ENCODE measurements at places on chromosomes 11 and 22.
A peak's percentile ranks its signal among the peaks of the same experiment; 100 is the strongest.

GRCh38 chr22:45434981-45435380, 21.5 kb downstream of the RIBC2 start:
- DNase-seq, result no peak

DNA sequence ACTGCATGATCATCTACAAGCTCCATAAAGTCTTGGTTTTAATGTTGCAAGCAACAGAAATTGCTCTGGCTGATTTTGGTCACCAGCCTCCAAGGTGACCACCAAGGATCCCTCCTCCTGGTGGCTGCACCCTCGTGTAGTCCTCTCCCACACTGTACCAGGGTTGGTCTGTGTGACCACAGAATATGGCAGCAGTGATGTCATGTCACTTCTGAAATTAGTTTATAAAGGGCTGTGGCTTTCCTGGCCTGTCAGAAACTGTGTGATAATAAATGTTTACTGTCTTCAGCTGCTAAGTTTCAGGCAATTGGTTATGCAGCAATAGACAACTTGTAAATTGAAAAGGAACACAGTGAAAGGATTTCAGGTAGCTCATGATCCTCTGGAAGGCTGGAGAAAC, 5.3 kb upstream of the PRDM11 start:
- DNase-seq, result peak; percentile 45

GRCh38 chr22:45271667-45272201, 13.0 kb upstream of the UPK3A start:
- DNase-seq, result no peak

DNA sequence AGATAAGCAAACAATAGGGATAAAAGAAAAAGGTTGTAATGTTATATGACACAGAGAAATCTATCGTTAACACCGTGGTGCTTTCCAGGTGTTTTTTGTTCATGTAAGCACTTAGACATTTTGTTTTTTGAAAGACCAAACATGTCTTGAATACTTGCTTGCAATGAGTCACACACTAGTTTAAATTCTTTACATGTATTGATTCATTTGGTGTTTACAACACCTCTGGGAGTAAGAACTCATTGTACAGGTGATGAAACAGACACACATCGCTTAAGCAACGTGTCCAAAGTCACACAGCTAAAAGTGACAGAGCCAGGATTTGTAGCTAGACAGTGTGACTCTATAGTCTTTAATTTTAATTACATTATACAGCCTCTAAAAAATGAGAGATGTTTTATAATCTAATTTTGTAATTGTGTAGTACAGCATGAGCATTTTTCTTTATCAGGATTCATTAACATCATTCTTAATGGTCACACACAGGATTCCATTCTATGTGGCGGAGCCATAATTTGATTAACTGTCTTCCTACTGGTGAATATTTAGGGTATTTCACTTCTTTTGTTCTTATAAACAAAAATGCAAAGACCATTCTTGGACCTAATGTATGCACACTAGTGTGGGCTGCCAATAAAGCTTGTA, 148.8 kb downstream of the DBX1 start:
- DNase-seq, result no peak

- no peak for DNase-seq
These were observed 43.6 kb downstream of the CACNG2 start for GRCh38 chr22:36659762-36660509.

DNA sequence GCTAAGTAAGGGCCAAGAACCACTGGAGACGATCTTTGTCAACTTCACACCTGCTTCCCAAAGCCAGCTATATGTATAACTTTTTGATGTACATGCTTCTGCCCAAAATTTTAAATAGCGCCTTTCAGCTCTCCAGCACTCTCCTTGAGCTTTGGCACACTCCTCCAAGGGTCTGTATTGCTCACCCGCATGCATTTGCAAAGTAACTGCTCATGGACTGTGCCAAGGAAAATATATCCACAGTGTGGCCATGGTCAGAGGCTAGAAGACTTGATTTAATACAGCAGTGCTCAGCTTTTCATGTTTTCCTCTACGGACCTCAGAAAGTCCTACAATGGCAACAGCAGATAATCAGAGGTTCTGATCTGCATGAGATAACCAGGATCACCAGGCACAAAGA, 550.1 kb downstream of the SOX6 start:
- DNase-seq, result no peak

DNA sequence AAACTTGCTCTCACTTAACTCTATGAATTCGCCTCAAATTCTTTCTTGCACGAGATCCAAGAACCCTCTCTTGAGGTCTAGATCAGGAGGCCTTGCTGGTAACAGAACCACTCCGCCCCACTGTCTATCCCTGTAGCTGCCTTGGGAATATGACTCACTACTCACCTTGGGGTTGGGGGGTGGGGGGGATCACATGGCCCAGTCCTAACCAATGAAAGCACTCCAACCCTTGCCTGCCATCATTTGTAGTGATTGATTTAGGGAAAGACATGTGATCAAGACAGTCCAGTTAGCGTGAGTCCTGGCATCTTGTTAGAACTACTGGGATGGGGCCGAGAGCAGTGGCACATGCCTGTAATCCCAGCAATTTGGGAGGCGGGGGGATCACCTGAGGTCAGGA, 4.8 kb upstream of the MRTFA start:
- no peak for DNase-seq

- no peak for DNase-seq
These were observed 460 bp upstream of the MUC5AC start for GRCh38 chr11:1157341-1157644.

GRCh38 chr11:86914865-86915519, 40.2 kb downstream of the FZD4 start:
- no peak for DNase-seq

DNA sequence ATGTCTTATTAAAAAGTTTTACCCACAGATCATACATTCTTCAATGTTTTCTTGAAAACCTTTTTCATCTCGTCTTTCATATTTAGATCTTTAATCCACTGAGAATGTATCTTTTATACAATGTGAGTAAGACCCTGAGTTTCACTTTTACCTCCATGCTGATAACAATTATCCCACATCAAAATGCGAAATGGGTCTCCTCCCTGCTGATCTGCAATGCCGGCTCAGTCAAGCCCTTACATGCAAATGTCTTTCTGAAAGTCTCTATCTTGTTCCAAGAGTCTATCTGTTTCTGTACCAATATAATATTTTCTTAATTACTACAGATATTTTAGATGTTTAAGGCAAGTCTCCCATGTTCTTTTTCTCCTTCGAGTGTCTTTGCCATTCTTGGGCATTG, 50.9 kb downstream of the CDON start:
- DNase-seq, result no peak

GRCh38 chr11:45369313-45369712, 83.2 kb upstream of the SYT13 start:
- DNase-seq, result no peak

DNA sequence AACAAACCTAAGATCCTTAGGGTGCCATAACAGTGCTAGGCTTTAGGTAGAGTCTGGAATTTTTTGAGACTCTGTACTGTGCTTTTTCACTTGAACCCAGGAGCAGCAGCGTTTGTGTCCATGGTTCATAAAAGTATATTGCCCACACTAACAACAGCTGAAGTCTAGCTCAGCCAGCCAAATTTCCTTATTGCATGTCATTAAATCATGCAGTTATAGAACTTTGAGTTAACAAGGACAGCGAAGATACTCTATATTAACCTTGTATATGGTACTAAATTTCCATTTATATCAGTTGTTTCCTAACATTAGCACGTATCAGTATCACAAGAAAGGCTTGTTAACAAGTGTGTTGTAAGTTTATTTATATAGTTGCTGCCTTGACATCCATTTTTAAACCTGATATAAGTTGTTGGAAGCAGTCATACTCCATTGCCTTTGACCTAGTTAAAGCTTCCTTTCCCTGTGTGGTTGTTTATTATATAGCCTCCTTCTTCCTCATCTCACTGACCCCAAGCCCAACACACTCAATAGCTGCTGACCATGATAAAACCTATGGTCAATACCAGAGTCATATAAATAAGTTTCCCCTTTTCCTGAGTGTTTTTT, 46.7 kb downstream of the NXPE2 start:
- DNase-seq, result no peak

- DNase-seq, result no peak
These were observed at the start of gene SCARF2 for GRCh38 chr22:20437613-20438426. Gene SCARF2 (minus strand): TSS chr22:20437825. CDS start chr22:20437754, 71 bp downstream.

- DNase-seq, result no peak
These were observed 676.8 kb downstream of the NTM start for GRCh38 chr11:132047167-132047566.

DNA sequence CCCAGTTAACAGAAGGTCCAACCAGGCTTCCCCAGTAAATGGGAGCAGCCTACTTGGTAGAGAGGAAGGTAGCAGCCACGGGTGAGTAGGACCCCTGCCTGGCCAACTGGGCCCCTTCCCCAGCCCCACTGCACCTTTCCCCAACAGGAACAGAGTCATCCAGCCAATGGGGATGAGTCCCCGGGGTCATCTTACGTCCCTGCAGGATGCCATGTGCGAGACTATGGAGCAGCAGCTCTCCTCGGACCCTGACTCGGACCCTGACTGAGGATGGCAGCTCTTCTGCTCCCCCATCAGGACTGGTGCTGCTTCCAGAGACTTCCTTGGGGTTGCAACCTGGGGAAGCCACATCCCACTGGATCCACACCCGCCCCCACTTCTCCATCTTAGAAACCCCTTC, 6.6 kb downstream of the RIC8A start:
- DNase-seq, result no peak

DNA sequence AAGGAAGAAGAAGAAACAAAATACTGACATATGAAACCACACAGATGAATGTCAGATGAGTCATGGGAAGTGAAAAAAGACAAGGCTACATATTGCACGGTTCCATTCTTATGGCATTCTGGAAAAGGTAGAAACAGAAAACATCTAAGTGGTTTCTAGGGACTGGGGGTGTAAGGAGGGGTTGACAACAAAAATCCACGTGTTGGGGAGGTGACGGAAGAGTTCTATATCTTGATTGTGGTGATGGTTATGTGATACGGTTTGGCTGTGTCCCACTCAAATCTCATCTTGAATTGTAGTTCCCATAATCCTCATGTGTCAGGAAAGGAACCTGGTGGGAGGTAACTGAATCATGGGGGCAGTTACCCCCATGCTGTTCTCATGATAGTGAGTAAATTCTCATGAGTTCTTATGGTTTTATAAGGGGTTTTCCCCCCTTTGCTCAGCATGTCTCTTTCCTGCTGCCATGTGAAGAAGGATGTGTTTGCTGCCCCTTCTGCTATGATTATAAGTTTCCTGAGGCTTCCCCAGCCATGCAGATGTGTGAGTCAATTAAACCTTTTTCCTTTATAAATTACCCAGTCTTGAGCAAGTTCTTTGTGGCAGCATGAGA, 6.4 kb upstream of the ARFGAP3 start:
- no peak for DNase-seq

GRCh38 chr22:41943661-41944209, 3.2 kb downstream of the CENPM start:
- no peak for DNase-seq

DNA sequence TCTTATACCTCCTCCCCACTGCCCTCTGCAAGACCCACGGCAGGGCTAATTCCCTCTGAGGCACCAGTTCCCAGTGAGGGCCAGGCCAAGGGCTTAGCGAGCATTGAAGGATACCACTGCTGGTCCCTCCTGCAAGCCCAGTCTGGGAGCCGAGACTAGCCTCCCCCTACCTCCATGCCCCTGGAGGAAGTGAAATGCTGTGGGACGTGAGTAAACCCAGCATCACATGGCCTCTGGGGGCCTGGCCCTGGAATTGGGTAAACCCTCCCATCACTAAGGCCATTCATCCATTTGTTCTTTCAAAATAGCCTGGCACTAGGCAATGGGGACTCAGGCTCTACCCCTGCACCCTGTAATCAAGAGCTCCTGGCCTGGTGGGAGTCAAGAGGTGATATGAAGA, 24.7 kb downstream of the ARAP1 start:
- DNase-seq, result no peak

DNA sequence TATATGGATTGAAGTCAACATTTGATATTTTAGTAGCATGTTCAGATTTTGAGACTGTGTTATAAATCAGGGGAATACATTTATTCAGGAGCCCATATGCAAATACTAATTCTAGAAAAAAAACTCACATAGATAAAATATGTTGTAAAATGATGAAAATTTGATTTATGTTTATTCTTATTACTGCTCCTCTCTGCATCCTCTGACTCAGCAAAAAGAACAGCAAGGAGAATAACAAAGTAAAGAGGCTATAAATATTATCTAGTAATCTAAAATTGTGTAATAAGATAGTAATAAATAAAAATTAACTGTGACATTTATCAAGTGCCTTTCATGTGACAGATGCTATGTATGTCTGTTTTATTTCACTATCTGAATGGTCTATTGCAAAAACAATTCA, 507.2 kb upstream of the ANO3 start:
- DNase-seq, result no peak

DNA sequence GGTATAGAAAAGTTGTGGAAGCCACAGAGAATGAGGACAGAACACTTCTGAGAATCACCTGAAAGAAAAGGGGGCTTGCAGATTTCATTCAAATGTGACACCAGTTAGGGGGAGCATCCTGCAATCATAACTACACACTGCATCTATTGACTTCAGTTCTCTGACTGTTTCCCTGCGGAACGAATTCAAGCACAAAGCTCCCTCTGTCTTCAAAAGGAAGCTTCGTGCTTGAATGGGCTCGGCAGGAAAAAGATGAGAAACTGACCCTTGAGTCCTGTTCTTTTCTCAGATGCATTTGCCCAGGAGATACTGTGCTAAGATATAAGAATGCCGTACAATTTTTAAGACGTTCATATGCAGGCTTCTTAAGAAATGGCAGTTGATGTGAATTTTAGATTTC, 2000.4 kb upstream of the RAG2 start:
- DNase-seq, result no peak

GRCh38 chr11:47285969-47286770, 16.2 kb downstream of the MADD start:
- no peak for DNase-seq

DNA sequence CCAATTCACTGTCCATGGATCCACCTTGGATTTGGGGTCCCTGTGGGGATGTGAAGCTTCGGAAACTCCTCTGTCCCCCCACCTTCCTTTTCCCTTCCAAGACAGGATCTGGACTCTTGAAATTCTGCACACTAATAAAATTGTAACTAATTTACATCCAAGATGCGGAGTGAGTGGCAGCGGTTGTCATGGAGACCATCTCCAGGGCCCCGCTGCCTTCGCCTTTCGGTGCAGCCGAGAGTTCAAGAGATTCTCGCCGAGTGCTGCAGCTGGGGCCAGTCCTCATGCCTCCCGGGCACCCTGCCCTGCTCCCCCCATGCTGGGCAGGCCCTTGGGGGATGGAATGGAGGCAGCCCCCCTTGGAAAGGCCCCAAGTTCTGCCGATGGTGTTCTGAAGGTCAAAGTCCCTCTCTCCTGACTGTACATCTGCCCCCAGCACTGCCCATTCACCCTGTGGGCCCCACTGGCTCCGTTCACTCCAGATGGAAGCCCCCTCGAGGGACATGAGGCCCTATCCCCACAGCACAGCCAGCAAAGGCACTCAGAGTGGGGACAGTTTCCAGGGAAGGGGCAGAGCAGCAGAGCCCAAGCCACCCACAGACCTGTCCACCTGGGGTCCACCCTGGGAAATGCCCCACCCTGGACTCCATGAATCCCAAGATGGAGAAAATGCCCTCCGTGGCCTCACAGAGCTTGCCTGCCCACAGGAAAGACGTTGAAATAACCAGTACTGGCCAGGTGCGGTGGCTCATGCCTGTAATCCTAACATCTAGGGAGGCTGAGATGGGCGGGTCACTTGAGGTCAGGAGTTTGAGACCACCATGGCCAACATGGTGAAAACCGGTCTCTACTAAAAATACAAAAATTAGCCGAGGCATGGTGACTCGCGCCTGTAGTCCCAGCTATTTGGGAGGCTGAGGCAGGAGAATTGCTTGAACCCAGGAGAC, 25.9 kb downstream of the IGLL1 start:
- DNase-seq, result no peak

GRCh38 chr11:132430429-132431062, 1060.1 kb downstream of the NTM start:
- no peak for DNase-seq

- DNase-seq, result no peak
These were observed 237.6 kb upstream of the CCDC179 start for GRCh38 chr11:23097891-23098290.
